Mesendoderm (in vitro differentiated cells): ENCODE measurements at places on chromosomes 3 and 15.

DNA sequence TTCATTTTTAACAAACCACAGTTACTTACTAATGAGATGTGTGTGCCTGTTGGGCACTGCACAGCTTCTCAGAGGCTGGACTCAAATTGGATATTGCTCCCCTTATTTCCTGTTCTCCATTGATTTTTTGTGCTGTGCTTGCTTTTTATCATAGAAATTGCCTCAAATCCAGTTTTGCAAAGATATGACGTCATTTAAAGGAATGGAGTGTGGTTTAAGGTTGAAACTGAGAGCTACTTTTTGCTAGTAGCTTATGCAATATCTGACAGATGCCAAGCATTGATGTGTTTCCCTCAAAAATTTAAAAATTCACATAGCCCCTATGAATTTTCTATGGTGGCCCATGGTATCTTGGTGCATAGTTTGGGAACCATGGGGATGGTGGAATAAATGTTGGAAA is 67.7 kb upstream of the ROPN1 start:
- H3K4me3 ChIP-seq = no peak overlapping the region
- no peak overlapping the region for H3K27ac ChIP-seq
- no peaks in the 10 kb centered on the region for H3K27me3 ChIP-seq
- no peaks in the 10 kb centered on the region for H3K36me3 ChIP-seq
- H3K4me1 ChIP-seq = peaks cover 3% of the 10 kb centered on the region
- no peak for DNase-seq

DNA sequence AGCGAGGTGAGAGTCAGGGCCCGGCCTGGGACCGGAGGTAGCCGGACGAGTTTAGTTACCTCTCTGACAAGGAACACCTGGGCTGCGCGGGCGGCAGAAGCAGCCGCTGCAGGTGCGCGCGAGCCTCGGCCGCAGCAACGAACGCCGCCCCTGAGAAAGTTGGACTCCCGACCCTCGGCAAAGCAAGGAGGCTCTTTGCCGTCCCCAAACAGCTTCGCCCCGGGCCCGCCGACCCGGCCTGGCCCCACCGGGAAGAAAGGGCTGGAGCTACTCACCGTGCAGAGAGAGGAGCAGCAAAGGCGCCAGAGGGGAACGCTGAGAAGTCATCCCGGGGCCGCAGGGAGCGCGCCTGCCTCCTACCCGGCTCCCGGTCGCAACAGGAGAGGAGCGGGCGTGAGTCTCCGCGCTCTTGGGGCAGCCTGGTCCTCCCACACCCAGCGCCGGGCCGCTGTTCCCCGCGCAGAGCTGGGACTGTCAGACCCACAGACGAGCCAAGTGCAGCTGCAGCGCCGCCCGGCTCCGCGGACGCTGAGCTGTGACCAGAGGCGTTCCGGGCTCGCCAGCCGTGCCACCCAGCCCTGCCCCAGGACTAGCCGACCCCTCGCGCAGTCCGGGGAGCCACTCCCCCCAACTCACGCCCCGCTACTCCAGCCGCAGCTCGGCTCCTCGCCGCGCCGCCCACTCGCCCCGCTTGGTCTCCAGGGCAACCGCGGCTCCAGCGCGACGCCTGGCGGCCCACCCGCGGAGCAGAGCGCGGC is at the start of gene IGSF11:
Gene IGSF11 (minus strand): TSS at position 591 of the 758 bp plus-strand sequence. CDS start 264 bp downstream, at position 327.
- DNase-seq = peak; percentile 78
- peak within 1 kb of the TSS; percentile 29 for H3K4me3 ChIP-seq
- H3K27ac ChIP-seq = no peak within 1 kb of the TSS
- H3K4me1 ChIP-seq = no peaks in the 10 kb centered on the region
- H3K27me3 ChIP-seq = peaks cover 4% of the 10 kb centered on the region

DNA sequence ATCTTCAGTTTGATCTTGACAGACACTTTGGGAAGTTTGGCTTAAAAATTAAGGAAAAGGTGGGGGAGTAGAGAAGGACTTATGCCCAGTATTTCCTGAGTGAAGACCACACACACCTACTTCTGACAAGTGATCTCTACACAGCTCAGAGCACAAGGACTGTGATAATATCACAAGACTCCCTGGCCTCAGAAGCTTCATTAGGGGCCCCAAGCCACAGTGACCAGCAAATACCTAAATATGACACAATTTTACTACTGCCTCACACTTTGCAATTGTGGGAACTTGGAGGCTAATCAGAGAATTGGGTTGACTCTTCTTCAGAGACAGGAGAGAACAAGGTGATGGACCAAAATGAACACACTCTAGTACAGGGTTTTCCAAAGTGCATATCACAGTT is 2.6 kb downstream of the ILDR1 start:
- no peaks in the 10 kb centered on the region for H3K4me1 ChIP-seq
- no peak overlapping the region for H3K4me3 ChIP-seq
- H3K27ac ChIP-seq = no peak overlapping the region
- H3K36me3 ChIP-seq = no peaks in the 10 kb centered on the region
- H3K27me3 ChIP-seq = no peaks in the 10 kb centered on the region
- no peak for DNase-seq

DNA sequence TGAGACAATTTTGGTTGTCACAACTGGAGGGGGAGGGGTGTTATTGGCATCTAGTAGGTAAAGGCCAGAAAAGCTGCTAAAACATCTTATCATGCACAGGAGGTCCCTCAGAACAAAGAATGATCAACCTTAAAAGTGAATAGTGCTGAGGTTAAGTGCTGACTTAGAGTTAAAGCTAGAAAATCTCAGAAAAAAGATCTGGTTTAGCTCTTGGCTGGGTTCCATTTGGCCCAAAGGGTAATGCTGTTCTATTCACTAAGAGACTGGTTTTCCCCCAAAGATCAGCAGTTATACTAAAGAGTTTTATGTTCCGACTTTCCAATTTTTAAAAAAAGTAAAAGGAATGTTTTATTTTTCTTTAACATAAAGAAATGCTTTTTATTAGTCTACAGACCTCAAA is 15.6 kb downstream of the DCBLD2 start:
- H3K4me3 ChIP-seq = no peak overlapping the region
- no peaks in the 10 kb centered on the region for H3K27me3 ChIP-seq
- no peaks in the 10 kb centered on the region for H3K36me3 ChIP-seq
- H3K4me1 ChIP-seq = peaks cover 11% of the 10 kb centered on the region

DNA sequence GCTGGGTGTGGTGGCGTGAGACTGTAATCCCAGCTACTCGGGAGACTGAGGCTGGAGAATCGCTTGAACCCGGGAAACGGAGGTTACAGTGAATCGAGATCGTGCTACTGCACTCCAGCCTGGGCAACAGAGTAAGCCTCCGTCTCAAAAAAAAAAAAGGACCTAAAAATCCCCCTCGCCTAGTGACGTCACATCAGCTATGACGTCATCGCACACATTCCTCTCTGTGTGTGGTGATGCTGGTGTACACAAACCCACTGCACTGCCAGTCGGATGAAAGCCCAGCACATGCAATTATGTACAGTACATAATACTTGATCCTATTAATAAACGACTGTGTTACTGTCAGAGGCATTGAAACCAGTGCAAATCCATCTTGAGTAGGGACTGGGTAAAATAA is 40.2 kb upstream of the SEC61A1 start:
- no peaks in the 10 kb centered on the region for H3K36me3 ChIP-seq
- no peak overlapping the region for H3K27ac ChIP-seq
- H3K4me3 ChIP-seq = no peak overlapping the region
- DNase-seq = no peak
- no peaks in the 10 kb centered on the region for H3K4me1 ChIP-seq
